ENCODE measurements at places on chromosomes 7 and 10.

GRCh38 chr10:4607681-4608080, 218.3 kb upstream of the AKR1E2 start:
- no peak for DNase-seq

DNA sequence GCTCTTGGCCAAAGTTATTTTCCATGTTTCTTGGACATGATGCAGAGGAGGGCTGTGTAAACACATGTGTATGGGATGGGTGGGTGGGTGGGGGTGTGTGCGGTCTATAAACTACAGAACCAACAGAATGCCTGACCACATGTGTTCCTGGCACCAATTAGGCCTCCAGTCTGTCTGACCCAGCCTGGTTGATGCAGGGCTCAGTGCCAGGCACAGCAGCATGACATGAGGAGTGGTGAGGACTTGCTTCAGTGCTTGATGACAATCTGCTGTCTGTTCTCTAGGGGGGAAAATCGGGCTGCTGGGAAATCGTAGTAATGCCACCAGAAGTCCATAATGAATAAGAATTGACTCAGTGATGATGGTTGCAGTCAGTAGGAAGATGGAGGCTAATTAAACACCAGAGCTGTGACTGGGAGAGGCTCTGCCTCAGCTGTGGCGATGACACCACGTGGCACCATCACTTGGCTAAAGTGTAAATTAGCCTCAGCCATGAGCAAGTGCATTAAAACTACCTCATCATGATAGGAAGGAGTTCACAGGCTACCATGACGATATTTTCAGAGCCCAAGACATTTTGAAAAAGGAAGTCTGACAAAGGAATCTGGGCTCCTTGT, 260.1 kb upstream of the PODXL start:
- no peak for DNase-seq

DNA sequence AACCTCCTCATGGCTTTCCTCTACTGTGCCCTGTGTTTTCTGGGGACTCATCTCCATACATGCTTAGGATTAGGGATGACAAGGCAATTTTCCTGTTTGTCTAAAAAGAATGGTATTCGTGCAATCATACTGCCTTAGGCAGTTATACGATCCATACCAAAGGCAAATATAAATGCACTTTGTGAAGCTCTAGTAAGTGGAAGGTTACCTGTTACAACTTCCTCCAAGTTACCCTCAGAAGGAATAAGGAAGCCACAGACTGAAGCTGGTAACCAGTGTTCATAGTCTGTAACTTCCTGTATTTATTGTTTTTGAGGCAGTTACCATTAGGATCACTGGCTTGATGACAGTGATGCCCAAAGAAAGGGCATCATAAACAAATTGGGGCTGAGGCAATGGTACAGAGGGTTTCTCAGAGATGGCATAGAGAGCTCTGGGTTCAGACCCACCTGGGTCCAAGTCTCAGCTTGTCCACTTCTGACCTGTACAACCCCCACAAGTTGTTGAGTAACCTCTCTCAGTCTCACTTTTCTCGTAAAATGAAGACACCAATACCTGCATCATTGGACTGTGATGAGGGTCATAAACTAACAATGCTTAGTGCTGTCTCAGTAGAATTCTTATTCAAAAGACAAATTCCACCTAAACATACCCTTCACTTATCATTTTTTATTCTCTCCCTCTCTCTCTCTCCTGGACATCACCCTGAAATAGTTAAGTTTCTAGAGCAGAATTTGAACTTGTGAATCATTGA, 138.2 kb downstream of the ELMO1 start:
- no peak for DNase-seq

GRCh38 chr7:137878333-137878961, 31.7 kb upstream of the DGKI start:
- no peak for DNase-seq

DNA sequence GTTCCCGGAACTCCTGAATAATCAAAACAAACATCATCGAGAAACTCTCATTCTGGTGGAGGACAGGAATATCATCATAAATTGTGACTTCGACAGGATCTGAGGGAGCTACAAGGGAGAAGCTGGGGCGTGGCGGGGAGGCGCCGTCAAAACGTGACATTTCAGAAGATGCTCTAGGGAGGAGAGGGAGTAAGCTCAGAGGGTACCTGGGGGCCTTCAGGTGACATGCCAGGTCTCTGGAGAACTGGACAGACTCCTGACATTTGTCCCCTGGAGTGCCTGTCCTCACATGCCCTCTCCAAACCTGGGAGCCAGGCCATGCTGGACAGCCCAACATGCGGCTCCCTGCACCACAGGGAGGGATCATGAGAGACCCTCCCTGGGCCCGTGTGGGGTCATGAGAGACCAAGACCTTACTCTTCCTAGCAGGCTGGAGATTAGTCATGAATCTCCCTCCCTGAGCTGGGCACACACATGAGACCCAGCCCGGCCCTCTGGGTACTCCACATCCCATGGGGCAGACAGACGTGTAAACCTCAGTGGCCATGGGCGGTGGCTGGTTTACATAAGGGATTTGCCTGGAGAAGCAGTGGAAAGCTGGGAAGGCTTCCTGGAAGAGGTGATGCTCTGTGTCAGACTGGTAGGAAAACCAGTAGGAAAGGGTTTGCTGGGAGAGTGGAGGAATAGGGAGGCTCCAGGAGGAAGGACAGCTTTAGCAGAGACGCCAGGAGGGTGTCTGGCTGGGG, 81.0 kb downstream of the MYL10 start:
- DNase-seq, result no peak

DNA sequence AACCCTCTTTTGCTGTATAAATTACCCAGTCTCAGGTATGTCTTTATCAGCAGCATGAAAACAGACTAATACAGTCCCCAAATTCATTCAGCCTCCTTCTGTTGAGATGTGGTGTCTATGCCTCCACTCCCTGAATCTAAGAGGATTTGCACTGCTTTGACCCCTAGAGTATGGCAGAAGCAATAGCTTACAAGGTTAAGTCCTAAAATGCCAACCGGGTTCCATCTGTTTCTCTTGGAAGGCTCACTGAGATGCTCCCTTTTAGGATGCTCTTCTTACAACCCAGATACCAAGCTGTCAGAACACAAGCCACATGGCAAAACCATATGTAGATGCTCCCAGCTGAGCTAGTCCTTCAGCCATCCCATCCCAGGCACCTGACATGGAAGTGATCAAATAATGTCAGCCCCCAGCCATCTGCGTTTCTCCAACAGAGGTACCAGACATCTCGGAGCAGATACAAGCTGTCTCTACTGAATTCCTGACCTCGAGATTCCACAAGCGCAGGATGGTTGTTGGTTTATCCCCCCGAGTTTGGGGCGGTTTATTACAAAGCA, 20.2 kb downstream of the CALN1 start:
- DNase-seq, result no peak
